Fibroblast of skin of abdomen (primary cell): ENCODE measurements at places on chromosomes 16 and 17.

DNA sequence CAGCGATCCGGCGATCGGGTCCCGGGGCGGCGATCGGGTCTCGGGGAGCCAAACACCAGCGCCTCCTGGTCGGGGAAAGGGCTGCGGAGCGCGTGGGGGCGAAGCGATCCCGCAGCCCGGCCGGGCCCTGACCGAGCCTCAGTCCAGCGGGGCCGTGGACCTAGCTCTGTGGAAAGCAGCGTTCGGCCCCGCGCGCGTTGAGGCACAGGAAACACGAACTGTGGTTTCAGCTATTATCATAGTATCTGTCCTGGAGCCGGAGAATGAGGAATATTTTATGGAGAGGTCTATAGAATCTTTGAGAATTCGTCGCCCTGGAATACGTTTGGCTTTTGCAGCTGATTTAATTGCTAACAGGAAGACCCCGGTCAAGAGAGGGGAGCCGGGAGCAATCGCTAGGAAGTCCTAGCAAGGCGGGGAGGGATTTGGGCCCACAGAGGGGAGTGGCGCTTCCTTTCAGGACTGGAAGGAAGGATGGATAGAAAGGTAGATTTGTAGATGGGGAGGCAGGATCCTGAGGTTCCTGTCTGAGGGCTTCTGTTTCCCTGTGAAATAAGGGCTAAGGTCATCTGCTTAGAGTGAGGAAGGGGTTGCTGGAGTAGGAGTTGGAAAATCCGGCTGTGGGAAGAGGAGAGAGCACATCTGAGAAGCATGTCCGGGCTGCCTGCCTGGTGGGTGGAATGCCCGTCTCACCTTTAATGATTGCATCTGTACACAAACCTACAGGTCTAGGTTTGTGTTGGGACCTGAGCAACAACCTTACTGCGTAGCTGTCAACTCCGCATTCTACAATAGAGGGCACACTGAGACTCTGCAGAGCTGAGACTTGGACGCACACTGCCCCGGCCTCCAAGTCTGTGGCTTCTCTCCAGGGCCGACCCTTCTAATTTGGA, 770 bp downstream of the CCNF start:
- DNase-seq, result no peak

- no peak for DNase-seq
Observed at GRCh38 chr16:69301861-69302260, 9.3 kb upstream of the VPS4A start.

GRCh38 chr16:23408823-23409298, 44.1 kb downstream of the COG7 start:
- DNase-seq, result peak; percentile 66

DNA sequence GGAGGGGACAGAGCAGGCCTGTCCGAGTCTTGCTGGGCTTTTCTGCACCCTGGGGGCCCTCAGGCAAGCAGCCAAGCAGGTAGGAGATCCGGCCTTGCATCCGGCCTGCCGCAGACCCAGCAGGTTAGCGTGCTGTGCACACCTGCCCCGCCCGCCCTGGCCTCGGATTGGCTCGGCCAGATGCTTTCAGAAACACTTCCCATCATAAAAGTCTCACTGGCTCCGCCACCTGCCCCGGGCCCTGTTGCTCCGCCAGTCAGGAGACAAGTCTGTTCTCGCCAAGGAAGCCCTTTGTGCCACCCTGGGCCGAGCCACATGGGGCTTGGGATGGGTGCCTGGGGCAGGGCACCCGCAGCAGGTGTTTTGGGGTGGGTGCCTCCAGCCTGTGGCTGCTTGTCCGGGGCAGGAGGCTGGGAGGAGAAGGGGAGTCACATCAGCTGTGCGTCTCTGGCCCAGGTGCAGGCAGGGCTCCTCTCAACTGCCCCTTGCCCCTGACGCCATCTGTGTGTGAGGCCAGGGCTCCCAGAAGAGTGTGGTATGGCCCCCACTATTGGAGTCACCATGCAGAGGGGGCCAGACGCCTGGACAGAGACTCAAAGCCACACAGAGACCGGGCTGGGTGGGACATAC, 228.2 kb upstream of the GSE1 start:
- no peak for DNase-seq

DNA sequence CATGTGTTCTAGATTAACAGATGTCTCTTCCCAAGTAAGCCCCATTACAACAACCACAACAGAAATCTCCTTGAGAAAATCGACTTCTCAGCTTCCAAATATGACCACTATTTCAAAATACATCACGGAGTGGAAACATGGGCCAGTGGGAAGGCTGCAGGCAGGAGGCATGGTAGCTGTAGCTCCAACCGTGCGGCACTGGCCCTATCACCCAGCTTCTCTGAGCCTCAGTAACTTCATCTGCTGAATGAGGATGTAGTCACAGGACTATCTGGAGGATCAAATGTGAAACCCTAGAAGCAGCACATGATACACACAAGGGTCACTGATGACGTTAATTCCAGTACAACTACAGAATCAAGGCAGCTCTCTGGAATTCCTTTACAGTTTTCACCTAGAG, 112.2 kb downstream of the VPS53 start:
- DNase-seq, result peak; percentile 77

DNA sequence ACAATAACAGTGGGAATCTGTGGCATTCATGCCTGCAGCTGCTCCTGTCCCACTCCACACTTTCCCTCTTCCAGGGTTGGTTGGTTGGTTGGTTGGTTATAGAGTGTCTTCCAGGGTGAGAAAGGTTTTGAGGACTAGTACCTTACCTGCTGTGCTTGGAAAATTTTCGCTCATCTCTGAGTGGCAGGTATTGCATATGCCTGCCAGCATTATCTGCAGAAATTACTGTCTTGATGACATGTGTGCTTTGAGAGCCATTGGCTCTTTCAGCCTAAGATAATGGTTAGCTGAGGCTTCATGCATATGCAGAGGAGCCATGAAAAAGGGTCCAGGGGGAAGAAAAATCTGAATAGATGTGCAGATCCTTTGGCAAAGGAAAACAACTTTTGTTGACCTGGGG, 131.8 kb downstream of the BCAS3 start:
- no peak for DNase-seq
